NCI-H2029 (cell line): ENCODE measurements at places on chromosomes 11 and 22.

DNA sequence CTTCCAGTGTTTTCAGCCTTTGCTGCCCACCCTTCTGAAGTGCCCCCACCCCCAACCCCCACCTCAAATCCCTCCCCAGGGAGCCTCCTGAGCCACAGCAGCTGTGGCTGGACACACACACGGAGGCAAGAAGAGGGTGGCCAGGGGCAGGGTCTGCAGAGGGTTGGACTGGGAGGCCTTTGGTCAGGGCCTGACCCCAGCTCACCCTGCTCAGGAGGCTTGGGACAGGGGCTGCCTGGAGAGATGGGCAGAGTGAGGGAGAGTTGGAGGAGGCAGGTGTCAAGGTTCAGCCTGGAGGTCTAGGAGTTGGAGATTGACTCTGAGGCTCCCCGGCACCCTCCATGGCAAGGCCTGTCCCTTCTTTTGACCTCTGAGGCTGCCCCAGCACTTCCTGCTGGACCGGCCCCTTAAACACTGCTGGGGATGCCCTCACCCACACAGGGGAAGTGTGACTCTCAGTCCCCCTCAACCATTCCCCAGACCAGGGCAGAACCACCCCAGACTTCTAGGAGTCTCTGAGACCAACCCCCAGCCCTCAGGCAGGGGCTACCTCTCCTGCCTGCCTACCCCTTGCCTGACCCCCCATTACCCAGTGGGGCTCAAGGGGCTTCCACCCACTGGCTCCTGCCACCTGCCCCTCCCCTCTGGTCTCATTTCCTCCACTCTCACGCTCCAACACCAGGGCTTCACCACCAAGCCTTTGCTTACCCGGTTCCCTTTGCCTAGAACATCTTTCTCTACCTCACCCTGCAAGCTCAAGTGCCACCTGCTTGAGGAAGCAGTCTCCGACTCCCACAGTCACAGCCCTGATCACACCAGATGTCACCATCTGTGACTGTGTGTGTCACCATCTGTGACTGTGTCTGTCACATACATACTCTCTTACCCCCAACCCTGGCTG lies 8.6 kb downstream of the ARAP1 start:
- DNase-seq: no peak

DNA sequence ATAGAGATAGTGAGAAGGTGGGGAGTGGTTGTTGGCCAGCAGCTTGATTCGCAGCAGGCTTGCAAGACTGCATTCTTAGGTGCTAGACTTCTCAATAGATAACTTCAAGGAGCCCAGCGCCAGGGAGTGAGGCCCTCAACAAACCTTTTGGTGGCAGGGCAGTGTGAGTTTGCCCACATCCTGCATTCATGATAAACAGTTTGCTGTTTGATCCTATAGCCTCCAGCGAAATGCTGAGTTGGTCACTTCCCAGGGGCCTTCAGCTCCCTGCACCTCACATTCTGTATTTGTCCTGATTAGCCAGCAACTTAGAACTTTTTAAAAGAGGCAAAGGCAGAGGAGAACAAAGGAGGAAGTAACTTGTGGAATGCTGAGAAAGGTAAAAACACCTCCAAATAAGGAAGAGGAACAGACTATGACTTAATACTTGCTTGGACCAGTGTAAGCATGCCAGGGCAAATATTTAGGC lies 25.1 kb downstream of the OR10A6 start:
- DNase-seq: no peak

DNA sequence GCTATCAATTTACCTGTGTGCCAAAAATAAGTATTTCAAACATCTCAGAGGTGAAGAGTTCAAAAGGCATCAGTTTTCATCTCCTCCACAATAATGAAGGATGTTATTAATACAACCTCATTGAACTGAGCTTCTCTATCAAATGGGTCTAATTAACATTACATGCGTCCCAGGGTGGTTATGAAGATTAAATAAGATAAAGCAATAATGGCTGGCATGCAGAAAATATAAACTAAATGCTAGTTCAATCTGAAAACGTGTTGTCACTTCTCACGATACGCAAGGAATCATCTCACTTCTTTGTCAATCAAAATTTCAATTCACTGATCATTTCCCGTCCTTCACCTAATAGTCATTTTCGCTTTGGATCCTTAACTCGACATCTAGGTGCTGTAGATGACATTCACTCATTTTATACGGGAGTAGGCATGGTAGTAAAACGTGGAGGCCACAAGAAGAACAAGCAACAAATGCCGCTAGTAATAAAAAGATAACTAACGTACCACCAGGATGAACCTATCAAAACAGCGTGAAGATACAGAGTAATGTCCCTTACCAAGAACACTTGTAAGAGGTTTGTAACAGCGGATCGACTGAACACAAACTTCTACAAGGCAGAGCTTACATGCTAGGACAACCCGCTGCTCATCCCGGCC lies 918 bp downstream of the CHORDC1 start:
- no peak for DNase-seq

- DNase-seq: no peak
These were observed 1.2 kb downstream of the SYNGR1 start for GRCh38 chr22:39350757-39351688.

DNA sequence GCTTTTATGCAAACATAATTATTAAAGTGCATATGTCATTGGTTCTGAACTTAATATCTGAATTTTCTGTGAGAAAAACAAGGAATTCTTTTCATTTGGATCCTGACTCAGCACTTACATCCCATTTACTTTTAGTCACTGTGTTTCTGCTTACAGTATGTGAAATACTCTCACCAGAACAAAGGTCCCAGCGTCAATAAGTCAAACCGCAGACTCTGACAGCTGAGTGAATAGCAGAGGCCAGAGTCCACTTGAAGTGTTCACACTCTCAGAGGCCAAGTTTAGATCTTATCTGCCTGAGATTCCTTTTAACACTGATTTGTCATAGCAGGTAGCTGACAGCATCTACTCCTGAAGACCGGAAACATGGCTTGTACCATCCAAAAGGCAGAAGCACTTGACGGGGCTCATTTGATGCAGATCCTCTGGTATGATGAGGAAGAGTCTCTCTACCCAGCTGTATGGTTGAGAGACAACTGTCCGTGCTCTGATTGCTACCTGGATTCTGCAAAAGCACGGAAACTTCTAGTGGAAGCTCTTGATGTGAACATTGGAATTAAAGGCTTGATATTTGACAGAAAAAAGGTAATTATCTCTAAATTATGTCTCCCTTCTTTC lies 14.6 kb downstream of the BBOX1 start:
- DNase-seq: no peak

- DNase-seq: no peak
These were observed 9.5 kb upstream of the CBX6 start for GRCh38 chr22:38881464-38881871.

GRCh38 chr11:69642549-69642912 lies 1.6 kb downstream of the CCND1 start:
- no peak for DNase-seq

GRCh38 chr11:95788921-95789505 lies 569 bp downstream of the FAM76B start:
- DNase-seq: no peak

DNA sequence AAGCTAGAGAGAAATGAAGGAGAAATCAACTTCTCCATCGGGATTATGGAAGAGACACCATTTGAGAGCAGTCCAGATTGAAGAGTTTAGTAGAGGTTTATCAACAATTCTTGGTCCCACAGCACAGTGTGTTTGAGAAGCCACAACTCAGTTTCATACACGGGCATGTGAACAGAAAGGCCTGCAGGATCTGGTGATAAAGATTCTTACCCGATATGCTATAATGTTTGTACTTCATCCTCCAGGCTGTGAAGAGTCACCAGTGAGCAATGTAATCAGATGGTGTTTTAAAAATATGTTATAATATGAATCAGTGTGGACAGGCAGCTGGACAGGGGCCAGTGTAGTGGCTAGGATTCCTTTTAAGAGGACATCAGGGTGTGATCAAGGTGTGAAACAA lies 29.7 kb upstream of the VWA5A start:
- DNase-seq: no peak

GRCh38 chr22:32765132-32765618 lies 36.3 kb upstream of the TIMP3 start:
- no peak for DNase-seq

DNA sequence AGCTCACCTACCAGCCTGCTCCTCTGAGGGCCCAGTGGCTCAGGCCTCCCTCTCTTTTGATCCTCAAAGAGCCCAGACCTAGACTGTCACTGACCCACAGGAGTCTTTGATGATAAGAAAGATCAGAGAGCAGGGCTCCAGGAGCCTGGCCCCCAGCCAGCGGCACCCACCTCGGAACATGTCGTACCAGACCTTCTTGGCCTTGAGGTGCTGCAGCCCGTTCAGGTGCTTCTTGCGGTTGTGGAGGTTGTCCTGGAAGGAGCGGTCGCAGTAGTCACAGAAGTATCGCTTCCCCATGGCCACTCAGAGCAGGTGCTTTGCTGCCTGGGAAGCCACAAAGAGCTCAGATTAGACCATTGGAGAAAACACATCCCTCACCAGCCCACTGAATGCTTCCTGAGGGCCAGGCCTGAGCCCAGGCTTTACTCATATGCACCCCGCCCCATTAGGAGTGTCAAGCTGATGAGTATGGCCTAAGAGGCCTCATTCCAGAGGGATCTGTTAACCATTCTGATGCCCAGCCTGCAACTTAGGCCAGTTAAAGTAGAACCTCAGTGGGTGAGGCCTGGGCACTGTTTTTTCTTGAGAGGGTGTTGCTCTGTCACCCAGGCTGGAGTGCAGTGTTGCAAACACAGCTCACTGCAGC lies 18.4 kb downstream of the ZMAT5 start:
- DNase-seq: no peak

- DNase-seq: no peak
These were observed 77.0 kb downstream of the NECTIN1 start for GRCh38 chr11:119651802-119652584.

- DNase-seq: no peak
These were observed 5.5 kb downstream of the VPS37C start for GRCh38 chr11:61155741-61156140.

DNA sequence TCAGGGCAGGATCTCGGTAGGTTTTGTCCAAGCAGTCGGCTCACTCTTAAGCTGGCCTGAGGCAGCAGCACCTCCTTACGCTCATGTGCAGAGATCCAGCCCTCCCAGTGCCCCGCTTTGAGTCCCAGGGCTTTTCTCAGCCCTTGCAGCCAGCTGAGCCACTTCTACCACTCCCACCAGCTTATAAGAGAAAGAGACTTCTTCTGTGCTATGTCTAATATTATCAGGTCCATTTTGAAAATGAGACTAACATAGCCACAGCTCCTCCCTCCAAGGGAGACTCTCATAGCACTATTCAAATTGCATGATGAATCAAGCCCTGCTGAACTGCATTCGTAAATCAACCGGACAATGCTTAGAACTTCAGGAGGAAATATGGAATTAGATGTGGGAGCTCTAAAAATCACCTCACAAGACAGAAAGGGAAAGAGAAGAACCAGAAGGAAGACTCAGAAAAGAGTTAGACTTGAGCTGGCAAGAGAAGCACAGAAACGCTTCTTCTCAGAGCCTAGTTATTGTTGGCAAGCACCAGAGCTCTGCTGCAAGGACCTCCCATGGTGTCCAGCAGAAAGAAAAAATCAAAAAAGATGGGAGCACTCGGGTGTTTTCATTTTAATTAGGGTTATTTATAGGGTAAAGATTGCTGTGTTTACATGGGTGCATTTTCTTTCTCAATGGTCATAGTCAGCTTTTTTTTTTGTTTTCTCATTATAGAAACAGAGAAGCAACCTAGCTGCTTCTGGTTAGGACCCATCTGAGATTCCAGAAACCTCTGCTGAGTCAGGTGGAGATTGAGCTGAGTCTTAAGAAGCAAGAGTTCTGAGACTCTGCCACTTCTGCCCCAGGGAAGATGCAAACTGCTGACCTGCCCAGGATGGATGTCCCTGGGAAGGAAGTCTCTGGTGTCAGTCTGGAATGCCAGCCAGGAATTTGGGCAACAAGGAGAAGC lies 181.4 kb downstream of the ETS1 start:
- DNase-seq: no peak

DNA sequence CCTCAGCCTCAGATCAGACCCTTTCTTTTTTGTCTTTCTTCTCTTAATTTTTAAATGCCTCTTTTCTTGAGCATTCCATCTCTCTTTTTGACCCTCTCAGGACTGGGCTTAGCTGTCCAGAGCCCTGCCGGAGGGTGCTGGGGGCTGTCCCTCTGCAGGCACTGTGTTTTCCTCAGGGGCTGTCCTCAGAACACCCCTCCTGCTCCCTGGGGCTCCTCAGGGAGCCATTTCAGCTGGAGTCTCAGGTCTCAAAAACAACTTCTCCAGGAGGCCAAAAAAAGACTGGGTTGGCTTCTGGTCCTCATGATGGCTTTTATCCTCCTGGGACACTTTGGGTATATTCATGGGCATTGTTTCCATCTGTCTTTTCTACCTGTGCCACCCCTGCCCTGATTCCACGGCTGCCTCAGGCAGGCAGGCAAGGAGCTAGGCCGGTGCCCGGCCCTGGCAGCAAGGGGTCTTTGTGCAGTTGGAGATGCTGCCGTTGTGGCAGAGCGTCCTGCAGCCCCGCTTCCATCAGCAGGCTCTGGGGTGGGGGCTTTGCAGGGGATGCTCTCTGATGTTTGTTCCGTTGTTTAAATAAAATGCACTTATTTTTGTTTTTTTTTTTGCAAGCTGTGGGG lies 85.1 kb downstream of the CEP164 start:
- no peak for DNase-seq

DNA sequence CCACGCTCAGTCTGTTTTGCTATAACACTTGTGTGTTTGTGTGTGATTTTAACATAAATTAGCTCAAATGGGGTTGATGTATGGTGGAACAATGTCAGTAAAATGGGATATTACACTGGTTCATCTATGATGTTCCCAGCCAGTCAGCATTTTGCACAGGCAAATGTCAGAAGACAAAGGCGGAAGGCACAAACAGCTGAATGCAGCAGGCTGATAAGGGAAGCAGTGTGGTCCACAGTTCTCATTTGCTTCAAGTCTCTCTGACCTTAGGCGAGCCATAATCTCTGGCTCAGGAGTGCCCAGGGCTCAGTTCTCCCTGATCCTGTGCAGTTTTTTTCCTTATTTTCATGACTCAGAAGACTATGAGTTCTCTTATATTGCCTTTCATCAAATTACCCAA lies 102.7 kb downstream of the FAR1 start:
- DNase-seq: no peak

- no peak for DNase-seq
These were observed 25.7 kb upstream of the BLID start for GRCh38 chr11:122141725-122142124.

DNA sequence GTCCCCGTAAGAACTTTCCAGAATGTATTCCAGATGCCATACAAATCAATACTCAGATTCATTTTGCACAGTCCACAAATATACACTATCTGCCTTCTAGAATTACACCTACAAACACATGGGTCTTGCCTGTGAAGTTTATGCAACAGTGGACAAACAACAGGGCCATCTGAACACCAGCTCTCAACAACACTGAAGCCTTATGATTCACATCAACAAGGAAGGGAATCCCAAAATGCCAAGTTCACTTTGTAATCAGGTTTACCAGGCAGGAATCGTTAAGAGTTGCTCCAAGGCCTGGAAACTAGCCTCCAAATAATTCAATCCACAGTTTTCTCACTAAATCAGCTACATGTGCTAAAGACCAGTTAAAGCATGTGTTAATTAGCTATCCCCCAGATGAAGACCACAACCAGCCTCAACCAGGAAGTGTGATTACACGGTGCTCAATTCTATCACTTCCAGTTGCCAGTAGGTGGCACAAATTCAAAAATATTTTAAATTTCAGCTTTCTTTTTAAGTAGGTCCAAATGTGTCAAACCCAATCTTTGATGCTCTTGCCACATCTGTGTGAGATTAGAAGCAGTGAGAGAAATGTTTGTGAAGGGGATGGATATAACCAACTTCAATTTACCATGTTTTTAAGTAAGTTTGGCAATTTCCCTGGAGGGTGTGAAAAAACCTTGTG lies 139.1 kb upstream of the BDNF start:
- no peak for DNase-seq

- DNase-seq: no peak
These were observed 981.0 kb upstream of the FAT3 start for GRCh38 chr11:91243630-91244029.

- peak; percentile 61 for DNase-seq
These were observed 100.8 kb upstream of the TTC12 start for GRCh38 chr11:113213549-113213948.
